ENCODE measurements at places on chromosomes 5 and 9.

- no peak for DNase-seq
Observed at GRCh38 chr5:1374030-1374678, 29.3 kb upstream of the CLPTM1L start.

- DNase-seq, result no peak
Observed at GRCh38 chr5:81166430-81166829, 66.7 kb upstream of the CKMT2 start.

DNA sequence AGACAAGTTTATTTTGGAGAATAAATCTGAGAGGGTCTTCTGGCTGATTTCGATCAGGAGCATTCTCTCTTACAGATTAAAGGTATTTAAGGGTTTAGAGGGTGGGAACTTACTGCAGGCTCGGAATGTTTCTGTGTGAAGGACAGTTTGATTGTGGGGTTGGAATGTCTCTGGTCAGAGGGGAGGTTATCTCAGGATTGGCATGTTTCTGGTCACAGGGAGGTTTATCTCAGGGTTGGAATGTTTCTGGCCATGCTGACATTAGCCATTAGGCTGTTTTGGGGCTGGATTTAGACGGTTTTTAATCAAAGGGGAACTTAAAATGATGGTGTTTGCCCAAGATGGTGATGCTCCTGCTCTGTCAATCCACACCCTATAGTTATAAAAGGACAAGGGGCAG, 95.2 kb downstream of the SLCO4C1 start:
- DNase-seq, result no peak

DNA sequence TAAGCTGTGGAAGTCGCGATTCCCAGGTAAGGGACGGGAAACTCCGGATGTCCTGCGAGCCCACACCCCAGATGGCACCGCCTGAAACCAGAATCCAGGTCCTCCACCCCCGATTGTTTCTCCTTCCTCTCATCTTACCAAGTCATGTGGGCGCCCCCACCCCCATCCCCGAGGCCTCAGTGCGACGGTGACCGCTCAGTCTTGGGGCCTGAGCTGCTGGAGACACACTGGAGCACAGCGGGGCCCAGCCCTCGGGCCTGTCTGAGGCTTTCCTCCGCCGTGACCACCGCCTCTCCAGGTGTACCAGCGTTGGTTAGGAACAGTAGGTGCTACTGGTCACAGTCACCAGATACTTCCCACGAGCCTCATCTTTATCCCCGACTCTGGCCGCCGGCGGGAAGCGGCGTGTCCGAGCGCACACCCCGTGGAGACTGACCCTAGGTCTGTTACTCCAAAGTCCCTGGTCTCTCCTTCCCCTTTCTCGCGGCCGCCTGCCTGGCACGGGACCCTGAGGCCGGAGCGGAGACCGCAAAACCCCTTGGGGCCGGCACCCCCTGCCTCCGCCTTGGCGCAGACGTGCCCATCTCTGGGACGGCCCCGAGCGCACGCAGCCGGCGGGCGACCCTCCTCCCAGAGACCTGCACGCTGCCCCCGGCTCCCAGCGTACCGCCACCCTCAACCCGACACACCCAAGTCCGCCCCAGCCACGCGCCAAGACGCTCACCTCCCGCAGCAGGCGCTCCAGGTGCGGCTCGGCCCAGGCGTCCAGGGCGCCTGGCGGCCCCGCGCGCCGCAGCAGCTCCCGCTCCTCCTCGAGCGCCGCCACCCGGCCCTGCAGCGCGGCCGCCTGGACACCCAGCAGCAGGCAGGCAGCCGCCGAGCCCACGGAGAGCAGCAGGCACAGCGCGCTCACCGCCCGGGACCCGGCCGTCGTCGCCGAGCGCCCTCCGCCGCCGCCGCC, 733 bp downstream of the COL23A1 start:
- peak; percentile 58 for DNase-seq
